ENCODE measurements at places on chromosomes 5 and 9.

- DNase-seq: no peak
These were observed 20.9 kb downstream of the NDUFA8 start for GRCh38 chr9:122138560-122139268.

- DNase-seq: no peak
These were observed 195.0 kb upstream of the GHR start for GRCh38 chr5:42228279-42228678.

- peak; percentile 8 for DNase-seq
These were observed 17.6 kb upstream of the UBE2D2 start for GRCh38 chr5:139543423-139543991.

DNA sequence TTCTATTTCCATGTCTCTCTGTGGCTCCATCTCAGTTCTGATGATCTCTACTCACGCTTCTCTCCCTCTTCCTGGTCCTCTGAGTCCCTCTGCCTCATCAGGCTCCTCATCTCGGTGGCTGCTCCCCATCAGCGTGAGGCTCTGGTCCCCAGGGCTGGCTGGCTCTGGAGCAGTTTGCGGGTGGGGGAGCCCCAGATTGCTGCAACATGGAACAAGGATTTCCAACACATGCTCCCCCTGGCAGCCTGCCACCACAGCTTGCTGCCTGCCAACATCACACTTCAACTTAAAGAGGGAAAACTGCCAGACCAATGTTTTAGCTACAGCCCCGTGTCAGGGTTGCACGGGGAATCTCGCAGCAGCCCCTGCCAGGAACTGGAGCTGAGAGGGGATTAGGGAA, 77.2 kb upstream of the NEK6 start:
- DNase-seq: no peak

- DNase-seq: no peak
These were observed 31.3 kb downstream of the MARCHF3 start for GRCh38 chr5:126998895-126999570.

DNA sequence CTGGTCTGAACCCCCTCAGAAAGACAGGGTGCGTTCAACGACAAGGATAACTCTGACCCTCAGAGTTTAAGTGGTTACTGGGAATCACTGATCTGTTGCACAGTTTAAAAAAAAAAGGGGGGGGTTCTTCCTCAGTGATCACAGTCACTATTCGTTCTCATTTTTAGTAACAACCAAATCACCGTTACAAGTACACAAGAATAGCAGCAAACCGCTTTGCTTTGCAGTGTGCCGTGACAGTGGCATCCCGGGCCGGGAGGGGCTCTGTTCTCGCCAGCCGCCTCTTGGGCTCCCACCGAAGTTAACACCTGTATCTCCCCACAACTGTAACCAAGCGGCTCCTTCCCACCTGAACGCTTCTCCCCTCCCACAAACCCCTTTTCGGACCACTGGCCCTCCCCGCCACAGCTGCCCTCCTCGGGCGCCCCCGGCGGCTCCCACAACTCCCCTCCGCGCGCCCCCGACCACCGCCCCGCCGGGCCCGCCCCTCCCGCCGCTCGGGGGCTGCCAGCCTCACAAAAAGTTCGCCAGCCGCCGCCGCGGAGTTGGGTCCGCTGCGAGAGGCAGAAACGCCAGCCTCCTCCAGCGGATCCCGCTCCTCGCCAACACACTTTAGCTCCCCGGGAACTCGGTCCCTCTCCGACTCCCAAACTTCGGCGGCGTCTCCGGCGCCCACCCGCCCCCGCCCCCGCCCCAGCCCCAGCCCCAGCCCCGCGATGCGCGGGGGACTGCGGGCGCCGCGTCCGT, 1.2 kb downstream of the SSBP2 start:
- DNase-seq: peak; percentile 39

DNA sequence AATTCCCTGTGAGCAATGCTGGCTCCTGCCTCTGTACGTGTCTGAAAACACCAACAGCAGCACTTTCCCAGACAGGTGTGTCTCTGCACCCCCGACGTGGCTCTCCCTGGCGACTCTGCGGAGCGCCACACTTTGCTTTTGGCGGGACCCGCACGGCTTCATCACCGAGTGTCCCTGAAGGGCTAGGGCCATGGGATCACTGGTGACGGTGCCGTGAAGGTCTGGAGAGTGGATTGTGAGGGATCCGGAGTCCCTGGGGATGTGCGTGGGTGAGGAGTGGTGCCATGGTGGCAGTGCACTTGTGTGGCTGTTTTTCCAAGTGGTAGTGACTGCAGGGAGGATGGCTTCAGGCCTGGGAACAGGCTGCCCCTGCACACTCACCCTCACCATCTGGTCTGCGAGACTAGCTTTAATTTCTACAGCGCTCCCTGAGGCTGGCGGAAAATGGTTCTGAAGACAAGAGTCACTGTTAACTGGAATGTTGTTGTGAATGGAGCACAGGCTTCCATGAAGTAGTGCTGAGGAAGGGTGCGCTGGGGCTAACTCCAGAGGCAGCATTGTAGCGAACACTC, 3.2 kb downstream of the NKD2 start:
- DNase-seq: no peak

- DNase-seq: no peak
These were observed 43.5 kb upstream of the STXBP1 start for GRCh38 chr9:127568618-127568970.

Data from activated CD4-positive, alpha-beta T cell treated with anti-CD3 and anti-CD28 coated beads, Interleukin-2, amount 50 U/mL, for 24 hours (primary cell).